Smooth muscle cell of trachea (primary cell): ENCODE measurements at places on chromosomes 13 and 19. TPM values are rescaled to one million over a fixed set of nuclear protein-coding genes. Genes with fewer than 3 reads are reported as not detected.

CEACAM1 gene
- total RNA-seq = not detected in 2 replicates

TMEM59L gene
- 0.29 and 4.6 TPM in 2 replicates for total RNA-seq

NDFIP2 gene
- total RNA-seq = 31.1 and 65.8 TPM in 2 replicates

SLC5A5 gene
- 0.33 TPM in 1 of 2 replicates, not detected in the other for total RNA-seq

ZNF850 gene
- 0.83 and 1.0 TPM in 2 replicates for total RNA-seq

LIPE gene
- 2.2 and 2.9 TPM in 2 replicates for total RNA-seq

ZNF302 gene
- 14.1 and 22.1 TPM in 2 replicates for total RNA-seq

SYNE4 gene
- total RNA-seq = 0.15 and 0.50 TPM in 2 replicates

KLK1 gene
- total RNA-seq = not detected in 2 replicates

GATAD2A gene
- 40.5 and 49.6 TPM in 2 replicates for total RNA-seq

IGFL1 gene
- not detected in 2 replicates for total RNA-seq

MADCAM1 gene
- total RNA-seq = 0.15 TPM in 1 of 2 replicates, not detected in the other

SPACA4 gene
- not detected in 2 replicates for total RNA-seq

KIR3DL2 gene
- not detected in 2 replicates for total RNA-seq

PLK5 gene
- 0.17 TPM in 1 of 2 replicates, not detected in the other for total RNA-seq

KLK4 gene
- total RNA-seq = not detected in 2 replicates

CRX gene
- not detected in 2 replicates for total RNA-seq

CILP2 gene
- under 0.01 and 1.3 TPM in 2 replicates for total RNA-seq

KCNJ14 gene
- 0.29 and 1.2 TPM in 2 replicates for total RNA-seq

LIG4 gene
- 7.4 and 9.7 TPM in 2 replicates for total RNA-seq

CBY2 gene
- total RNA-seq = not detected in 2 replicates

GNA15 gene
- under 0.01 and 0.17 TPM in 2 replicates for total RNA-seq

TUBB4A gene
- total RNA-seq = not detected in 2 replicates

ZNF442 gene
- total RNA-seq = 3.5 and 3.9 TPM in 2 replicates

KLF16 gene
- 6.0 and 7.9 TPM in 2 replicates for total RNA-seq

CCDC122 gene
- total RNA-seq = 8.6 and 11.2 TPM in 2 replicates

C13orf46 gene
- 0.50 and 0.58 TPM in 2 replicates for total RNA-seq

ZGLP1 gene
- 0.29 and 0.50 TPM in 2 replicates for total RNA-seq

ABHD17A gene
- 77.8 and 116 TPM in 2 replicates for total RNA-seq

MRPL4 gene
- 25.3 and 29.5 TPM in 2 replicates for total RNA-seq

CEACAM18 gene
- total RNA-seq = not detected in 2 replicates

CGB3 gene
- total RNA-seq = not detected in 2 replicates

PLIN3 gene
- total RNA-seq = 438 and 453 TPM in 2 replicates

USF2 gene
- 45.2 and 68.0 TPM in 2 replicates for total RNA-seq

LINGO3 gene
- not detected in 2 replicates for total RNA-seq

UBAC2 gene
- 29.8 and 33.0 TPM in 2 replicates for total RNA-seq

ZNF90 gene
- 1.3 and 3.5 TPM in 2 replicates for total RNA-seq

C19orf85 gene
- not detected in 2 replicates for total RNA-seq

MCEMP1 gene
- not detected in 2 replicates for total RNA-seq

ASF1B gene
- total RNA-seq = 0.66 and 11.9 TPM in 2 replicates

ERVV-1 gene
- not detected in 2 replicates for total RNA-seq

ADGRE3 gene
- not detected in 2 replicates for total RNA-seq

CD22 gene
- total RNA-seq = not detected in 2 replicates
